Activated CD4-positive, alpha-beta T cell treated with anti-CD3 and anti-CD28 coated beads for 4 hours (primary cell): ENCODE measurements at places on chromosomes 7 and 10.

- no peak for DNase-seq
Measured at GRCh38 chr10:3745521-3745920, 39.5 kb downstream of the KLF6 start.

DNA sequence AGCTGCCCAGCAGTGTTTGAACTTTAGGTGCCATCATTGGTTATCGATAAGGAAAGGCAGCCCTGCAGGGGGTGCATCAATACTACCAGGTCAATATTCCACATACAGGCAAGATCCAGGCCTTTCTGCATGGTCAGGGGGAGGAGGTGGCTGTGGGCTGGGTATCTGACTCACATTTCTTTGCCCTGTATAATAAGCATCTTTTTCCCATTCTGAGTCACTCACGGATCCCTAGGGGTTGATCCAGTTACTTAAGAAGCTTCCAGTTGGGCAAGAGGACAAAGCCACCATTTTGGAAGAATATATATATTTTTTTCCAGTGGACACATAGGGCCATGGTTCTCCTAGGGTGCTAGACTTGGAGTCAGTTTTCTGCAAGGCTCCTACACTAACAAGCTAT is 114.2 kb upstream of the HABP2 start:
- DNase-seq = no peak

GRCh38 chr7:143356414-143357050 is 6.0 kb downstream of the FAM131B start:
- DNase-seq = no peak

- DNase-seq = no peak
Measured at GRCh38 chr7:43557831-43558495, 24.9 kb upstream of the STK17A start.

DNA sequence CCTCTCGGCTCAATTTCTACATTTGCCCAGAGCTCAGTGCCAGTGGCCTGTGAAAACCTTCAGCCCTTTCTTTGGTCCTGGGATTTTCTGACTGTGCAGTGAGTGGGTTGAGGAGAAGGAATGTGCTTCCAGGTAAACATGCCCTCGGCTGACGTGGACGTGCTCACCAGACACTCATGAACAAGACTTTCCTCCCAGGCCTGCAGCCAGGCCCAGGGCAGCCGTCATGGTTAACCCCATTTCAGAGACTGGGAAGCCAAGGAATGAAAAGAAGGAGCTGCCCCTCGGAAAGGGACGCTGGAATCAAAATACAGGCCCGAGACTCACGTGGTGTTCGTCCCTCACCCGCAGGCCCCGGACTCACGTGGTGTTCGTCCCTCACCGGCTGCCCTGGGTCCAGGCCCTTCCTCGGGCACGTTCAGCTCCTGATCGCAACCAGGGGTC is 8.8 kb upstream of the CALML5 start:
- no peak for DNase-seq

DNA sequence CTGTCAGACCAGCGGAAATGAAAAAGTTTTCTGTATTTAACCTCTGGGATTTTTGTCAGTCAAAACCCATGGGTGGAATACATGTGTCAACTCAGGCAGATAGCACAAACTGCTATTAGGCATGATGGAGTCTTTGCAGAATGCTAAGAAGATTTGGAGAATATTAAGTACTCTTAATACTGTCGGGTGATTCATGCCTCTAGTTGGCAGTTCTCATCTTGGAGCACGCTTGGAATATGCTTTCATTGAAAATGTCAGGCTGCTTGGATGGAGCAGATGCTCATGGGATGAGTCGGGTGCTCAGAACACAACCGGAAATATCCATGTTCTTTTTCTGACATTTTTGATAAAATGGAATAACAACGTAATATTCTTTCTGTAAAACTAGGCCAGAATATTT is 27.6 kb upstream of the PRKG1 start:
- DNase-seq = no peak

DNA sequence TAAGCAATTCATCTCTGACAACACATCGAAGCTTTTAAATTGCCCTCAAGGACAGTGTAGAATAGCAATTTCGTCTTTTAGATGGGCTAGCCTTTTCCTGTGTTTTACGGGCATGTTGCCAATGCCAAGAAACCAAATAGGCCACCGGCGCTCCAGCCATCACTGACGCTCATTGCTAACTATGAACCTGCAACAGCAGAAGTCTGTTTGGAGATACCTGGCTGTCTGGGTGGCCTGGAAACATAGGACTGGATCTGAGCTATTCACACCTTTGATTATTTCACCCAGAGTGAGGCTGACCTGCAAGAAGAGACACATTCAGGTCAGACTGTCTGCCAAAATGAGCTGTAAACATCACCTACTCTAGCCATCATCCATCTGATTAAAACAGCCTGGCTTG is 12.0 kb downstream of the KPNA7 start:
- DNase-seq = no peak

- no peak for DNase-seq
Measured at GRCh38 chr10:124618470-124619073, 125.6 kb downstream of the FAM53B start.

GRCh38 chr7:90760892-90761291 is 164.8 kb downstream of the CDK14 start:
- DNase-seq = no peak
